ENCODE measurements at places on chromosomes 13 and 19.
A peak's percentile ranks its signal among the peaks of the same experiment; 100 is the strongest.

- DNase-seq = no peak
Measured at GRCh38 chr19:47633996-47634395, 25.1 kb downstream of the BICRA start.

DNA sequence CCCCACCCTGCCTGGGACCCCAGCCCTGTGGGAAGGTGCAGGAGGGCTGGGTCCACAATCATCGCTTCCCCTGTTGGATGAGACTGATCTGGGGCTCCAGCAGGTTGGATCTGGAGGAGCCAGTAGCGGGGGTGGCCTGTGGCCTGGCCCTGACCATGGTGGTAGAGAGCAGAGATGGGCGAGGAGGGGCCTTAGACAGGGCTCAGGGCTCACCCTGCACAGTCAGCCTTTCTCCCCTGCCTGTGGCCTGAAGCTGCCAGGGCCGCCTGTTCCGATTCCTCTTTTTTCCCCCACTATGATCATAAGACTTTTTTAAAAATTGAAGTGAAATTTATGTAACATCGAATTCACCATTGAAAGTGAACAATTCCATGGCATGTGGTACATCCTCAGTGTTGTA is 18.2 kb downstream of the SIN3B start:
- no peak for DNase-seq

- DNase-seq = no peak
Measured at GRCh38 chr13:97548138-97548537, 114.2 kb downstream of the RAP2A start.

GRCh38 chr19:6849876-6850275 is 37.5 kb upstream of the ADGRE1 start:
- no peak for DNase-seq

DNA sequence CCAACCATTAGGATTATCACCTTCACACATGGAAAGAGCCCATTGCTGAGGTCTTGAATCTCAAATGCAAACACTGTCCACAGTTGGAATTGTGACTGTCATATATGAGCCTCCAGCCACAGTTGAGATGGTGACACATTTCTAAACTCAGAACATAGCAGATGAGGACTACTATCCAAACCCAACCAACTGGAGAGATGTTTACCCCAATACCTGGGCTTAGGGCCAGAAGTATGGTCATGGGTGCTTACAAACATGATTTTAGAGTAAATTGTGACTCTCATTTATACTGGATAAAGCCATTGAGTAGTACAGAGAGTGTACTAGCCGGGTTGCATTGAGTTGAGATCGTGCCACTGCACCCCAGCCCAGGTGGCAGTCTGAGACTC is 14.0 kb upstream of the ZNF681 start:
- no peak for DNase-seq

- DNase-seq = no peak
Measured at GRCh38 chr13:73904625-73905024, 229.6 kb downstream of the KLF12 start.

DNA sequence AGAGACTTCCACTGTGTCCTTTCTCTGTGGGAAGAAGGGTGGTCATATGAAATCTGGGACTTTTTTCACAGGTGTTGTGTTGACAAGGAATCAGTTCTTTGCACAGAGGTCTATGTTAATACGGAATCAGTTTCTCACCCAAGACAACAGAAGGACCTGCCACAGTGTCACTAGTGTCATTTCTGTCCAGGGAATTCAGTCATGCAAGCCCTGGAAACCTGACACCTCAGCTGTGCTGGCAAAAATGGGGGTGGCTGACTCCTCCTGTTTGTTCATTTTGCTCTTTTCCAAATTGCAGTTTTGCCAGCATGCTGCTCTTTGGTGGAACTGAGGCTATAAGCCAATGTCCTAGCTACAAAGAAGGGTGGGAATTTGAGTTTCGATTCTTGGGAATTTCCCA is 49.8 kb upstream of the ESD start:
- no peak for DNase-seq

DNA sequence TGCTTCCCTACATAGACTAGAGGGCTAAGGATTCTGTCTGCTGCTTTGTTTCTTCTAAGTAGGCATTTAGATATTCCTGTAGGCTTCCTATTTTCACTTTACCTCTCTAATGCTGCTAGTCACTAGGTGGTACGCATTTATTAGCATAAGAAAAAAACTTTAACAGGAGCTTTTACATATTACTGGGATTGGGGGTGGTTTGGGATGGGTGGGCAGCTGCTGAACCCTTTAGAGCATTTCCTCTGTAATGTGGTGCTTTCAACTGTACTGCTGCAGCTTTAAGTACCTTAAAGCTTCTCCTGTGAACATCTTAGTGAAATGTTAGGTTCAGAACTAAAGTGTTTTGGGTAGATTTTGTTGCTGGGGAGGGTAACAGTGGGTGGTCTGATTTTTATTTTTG is 92.6 kb downstream of the ZNF486 start:
- DNase-seq = no peak

DNA sequence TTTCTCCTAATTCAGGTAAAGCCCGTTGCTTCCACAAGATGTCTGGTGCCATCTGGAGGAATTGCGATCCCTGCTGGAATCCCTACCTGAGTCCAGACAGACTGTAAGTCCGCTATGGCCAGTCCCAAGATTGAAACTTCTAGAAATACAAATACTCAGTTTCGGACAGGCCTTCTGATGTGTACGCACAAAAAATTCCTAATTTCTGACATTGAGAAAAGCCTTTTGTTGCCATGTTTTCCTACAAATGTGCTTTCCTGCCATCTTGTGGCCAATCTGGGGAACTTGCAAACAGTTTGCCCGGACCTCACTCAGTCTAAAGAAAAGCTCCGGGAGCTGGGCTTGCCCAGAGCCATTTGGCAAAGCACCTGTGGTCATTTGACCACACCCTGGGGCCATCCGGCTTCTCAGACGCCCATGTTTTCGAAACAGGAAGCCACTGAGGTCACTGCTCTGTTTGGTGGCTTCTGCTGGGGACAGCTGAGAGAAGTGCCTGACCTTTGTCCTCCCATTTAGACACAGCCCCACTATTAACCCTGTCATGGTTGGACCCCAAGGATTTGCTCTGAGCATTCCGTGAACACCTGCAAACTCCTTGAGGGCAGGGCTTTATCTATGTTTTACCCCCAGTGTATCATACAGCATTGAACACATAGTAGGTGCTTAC is 79.4 kb downstream of the SLC15A1 start:
- peak; percentile 78 for DNase-seq

- DNase-seq = no peak
Measured at GRCh38 chr13:98526182-98526512, 50.8 kb downstream of the STK24 start.

- DNase-seq = peak; percentile 80
Measured at GRCh38 chr19:41373993-41374392, 2.3 kb upstream of the TMEM91 start.

DNA sequence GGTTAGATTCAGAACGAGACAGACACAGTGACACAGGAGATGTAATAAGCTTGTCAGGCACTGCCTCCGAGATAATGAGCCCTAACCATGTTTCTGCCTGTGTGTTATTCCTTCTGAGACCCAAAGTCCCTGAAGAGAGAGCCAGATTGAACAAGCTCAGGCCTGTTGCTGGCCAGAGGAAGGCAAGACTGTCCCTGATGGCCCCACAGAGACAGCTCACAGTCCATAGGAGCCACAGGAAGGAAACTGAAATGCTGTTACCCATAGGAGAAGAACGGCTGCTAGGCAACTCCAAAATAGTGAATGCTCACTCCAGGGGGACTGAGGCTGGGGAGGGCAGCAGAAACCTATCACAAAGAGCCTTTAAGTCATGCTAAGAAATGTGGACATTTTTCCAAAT is 31.8 kb upstream of the RFXAP start:
- DNase-seq = no peak

GRCh38 chr19:10112895-10113591 is 1.6 kb downstream of the P2RY11 start:
- DNase-seq = peak; percentile 64

- DNase-seq = no peak
Measured at GRCh38 chr13:23348262-23349127, 85.0 kb downstream of the SACS start.

DNA sequence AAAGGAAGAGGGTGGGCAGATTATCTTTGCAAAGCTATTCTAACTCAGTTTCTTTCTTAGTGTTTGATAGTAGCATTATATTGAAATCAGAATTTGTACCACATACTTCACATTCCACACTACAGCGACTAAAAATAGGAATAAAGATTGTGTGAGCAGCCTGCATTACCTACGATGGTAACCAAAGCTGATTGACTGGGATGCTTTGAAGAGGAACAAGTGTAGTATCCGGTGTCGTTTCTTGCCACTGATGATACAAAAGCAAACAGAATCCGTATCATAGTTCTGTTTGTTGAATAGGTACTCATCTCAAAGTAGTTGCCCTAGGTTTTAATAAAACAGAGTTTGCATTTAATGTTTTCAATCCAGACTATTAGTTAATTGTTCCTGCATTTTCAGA is 51.2 kb downstream of the FLT3 start:
- no peak for DNase-seq

DNA sequence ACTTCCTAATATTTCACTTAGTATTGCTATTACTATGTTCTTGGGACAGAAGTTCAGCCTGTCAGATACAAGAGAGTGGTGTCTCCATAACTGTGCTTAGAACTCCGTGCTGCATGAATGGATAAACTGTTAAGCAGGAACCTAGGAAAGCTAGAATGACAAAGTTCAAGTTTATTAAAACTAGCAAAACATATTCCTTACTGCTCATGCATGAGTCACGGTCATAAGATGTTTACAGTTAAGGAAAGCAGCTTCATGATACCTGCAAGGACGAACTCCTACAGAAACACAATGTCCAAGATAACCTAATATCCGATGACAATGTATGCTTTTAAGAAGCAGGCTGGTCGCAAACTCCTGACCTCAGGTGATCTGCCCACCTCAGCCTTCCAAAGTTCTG is 6.0 kb upstream of the ZNF765 start:
- DNase-seq = peak; percentile 20

GRCh38 chr13:108225440-108225839 is 7.2 kb downstream of the ABHD13 start:
- DNase-seq = no peak
